Stimulated activated CD4-positive, alpha-beta T cell treated with anti-CD3 and anti-CD28 coated beads, Interleukin-4, amount 100 ng/mL, for 4 hours (primary cell): ENCODE measurements at places on chromosomes 4 and X.

GRCh38 chr4:76639288-76639687 is 204.3 kb downstream of the SHROOM3 start:
- DNase-seq, result no peak

DNA sequence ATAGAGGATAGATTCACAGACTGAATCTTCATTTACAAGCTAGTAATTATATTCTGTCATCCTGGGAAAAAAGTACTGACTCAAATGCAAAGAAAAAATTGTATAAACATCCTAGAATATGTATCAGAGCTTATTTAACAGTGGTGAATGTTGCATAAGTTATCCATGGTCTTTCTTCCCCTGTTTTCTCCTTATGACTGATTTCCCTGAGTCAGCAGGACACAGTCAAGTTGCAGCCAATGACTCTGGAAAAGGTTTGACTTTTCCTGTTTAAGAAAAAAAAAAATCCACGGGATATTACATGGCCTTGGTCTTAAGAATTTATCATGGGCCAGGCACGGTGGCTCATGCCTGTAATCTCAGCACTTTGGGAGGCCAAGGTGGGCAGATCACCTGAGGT is 36.5 kb downstream of the INPP4B start:
- DNase-seq, result no peak

DNA sequence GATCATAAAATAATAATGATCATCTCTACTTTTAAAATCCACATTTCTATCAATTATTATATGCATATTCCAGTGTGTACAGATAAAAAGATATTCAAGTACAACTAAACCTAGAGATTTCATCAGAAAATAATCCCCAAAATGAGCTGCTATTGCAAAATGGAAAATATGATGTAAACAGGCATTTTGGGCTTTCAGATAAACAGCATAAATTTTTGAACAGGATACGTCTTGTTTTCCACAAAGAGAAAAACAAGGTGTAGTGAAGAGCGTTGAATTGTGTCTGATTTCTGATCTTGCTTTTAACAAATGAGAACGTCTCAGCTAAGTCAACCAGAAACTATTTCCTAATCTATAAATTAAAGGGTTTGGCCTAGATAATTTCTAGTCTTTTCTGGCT is 349.6 kb upstream of the FTHL17 start:
- DNase-seq, result no peak

DNA sequence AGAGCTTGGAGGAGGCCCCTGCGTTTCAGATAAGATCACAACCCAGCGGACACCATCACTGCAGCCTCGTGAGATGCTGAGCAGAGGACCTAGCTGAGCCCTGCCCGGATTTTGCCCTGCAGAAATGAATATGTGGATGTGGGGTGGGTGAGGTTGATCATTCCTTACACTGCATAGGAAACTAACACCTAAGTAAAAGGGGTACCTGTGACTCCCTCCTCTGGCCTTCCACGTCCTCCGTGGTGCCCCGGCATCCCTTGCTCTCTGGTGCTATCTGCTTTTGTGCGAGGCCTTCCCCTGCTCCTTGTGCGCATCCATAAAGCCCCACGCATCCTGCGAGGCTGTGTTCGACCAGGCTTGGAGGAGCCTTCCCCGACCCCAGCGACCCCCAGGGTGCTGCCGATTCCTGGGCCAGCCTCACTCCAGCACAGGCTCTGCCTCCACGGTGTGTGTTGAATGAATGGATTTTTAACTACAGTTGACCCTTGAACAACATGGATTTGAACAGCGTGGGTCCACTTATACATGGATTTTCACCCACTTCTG is 25.6 kb upstream of the GPR78 start:
- DNase-seq, result no peak

GRCh38 chr4:94814237-94814636 is 56.5 kb downstream of the BMPR1B start:
- DNase-seq, result no peak

DNA sequence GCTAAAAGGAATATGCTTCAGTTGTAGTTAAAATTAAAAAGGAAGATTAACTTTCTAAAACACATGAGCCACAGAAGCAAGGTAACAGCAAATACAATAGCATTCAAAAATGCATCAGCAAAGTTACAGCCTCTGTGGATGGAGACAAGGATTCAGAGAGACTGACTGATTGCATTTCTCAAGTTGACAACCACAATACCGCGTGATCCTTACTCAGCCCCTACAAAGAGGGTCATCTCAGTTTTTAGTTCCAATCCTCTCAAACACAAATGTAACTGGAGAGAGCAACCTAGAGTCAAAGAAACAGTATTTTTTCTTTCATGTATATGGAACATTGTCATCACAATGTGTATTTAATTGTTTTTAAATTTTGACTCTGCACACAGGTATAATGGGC is 14.2 kb upstream of the C1QTNF7 start:
- no peak for DNase-seq

DNA sequence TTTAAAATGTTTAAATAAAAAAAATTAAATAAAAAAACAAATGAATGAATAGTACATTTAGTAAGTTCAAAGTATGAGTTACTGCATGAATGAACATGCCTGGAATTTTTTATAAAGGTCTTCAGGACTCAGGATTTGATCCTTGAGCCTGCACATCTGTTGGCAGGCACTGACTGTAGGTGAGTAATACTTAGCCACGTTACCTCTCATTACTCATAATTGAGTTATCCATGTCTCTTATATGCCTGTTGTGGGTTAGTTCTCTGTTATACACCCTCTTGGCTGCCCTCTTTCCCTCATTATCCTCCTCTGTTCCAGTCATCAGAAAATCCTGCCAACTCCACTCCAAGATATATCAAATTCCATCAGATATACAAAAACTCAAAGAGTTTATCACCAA is 276.0 kb downstream of the FBXW7 start:
- no peak for DNase-seq

GRCh38 chr4:156019246-156019645 is 65.6 kb upstream of the CTSO start:
- no peak for DNase-seq

DNA sequence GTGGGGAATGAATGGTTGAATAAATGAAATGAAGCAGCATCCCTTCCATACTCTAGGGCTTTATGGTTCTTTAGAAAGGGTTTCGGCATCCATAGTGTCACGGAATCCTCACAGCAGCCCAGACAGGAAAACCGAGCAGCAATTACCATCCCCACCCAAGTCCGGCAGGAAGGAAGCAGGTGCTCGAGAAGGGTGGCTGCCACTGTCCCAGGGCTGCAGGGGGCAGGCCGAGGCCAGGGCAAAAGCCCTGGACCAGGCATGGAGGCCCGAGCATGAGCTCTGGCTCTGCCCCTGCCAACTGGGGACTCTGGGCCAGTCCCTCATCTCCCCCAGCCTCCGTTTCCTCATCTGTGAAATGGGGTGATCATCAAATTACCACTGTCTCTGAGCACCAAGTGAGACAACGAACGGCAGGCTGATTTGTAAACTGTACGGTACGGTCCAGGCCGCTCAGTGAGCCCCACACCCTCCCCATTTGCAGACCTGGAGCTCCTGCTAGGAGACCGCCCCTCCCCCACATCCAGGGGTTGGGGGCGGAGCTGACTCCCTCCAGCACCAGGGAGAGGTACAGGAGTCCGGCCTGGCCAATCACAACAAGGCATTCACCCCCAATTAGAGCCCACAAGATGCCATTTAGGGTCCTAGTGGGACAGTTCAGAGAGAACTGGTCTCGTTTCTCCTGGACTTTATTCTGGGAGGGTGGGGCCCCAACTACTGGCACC is 100.4 kb downstream of the WFS1 start:
- no peak for DNase-seq

DNA sequence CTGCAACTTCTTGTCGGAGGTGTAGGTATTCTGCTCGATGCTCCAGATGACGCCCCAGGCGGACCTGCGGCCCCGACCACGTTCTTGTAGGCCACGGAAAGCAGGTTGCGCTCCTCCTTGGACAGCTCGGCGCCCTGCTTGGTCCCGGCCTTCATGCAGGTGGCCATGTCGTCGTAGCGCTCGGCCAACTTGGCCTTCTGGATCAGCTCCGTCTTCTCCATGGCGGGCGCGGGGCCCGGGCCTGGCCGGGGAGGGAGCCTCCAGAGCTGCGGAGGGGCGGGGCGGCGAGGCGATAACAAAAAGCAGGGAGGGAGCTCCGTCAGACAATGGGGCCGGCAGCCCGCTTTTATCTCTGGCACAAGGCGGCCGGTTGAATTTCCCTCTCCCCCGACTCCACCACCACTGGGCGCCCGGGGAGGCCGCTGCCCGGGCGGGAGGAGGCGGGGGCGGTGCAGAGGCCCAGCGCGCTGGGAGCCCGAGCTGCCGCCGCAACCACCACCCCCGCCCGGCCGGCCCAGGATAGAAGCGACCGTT is 28.3 kb upstream of the DRP2 start:
- no peak for DNase-seq

DNA sequence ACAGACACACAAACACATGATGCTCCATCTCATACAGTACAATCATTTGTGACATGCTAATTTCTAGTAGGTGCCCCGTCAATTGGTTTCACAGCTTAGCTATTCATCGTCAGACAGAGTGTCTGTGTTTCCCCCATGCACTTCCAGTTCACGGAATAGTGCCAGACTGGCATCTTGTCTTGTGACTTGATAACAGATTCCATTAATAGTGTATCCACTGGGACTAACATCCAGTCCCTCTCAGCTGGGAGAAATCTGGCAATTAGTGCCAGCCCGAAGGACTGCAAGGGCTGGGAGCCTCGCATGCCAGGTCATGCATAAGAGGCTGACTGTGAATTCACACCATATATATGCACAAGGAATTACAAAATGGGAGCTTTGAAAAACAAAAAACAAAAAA is 20.2 kb upstream of the GATB start:
- DNase-seq, result no peak

DNA sequence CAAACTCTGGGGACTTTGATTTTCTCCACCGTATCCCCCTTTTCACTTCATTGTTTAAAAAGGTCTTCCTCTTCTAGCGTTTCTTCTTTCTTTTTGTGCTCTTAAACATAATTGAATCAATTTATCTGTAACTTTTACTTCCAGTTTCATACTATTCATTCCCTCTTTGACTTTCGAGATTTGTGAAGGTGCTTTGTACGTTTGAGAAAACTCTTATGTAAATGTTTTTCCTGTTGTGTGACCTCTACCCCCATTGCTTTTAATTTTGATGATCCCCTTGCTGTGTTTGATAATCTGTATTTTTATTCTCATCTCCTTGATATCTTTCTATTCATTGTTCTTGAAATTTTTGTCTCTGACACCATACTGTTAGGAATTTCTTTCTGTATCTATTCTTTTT is 4.8 kb downstream of the USP38 start:
- DNase-seq, result no peak

DNA sequence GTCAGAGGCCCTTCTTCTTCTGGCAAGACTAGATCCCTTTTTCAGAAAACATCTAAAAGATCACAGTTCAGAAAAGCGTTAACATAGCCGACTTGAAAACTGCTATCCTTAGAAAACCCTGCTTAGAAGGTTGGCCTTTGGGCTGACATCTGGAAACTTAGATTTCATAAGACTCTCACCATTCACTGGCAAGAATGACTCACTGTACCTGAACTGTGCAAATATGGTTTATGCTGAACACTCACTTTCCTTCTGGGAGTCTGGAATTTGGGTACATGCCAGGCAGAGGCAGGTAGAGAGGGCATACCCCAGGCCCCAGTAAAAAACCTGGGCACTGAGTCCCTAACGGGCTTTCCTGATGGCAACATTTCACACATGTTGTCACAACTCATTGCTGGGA is 88.8 kb upstream of the GPC3 start:
- DNase-seq, result no peak

DNA sequence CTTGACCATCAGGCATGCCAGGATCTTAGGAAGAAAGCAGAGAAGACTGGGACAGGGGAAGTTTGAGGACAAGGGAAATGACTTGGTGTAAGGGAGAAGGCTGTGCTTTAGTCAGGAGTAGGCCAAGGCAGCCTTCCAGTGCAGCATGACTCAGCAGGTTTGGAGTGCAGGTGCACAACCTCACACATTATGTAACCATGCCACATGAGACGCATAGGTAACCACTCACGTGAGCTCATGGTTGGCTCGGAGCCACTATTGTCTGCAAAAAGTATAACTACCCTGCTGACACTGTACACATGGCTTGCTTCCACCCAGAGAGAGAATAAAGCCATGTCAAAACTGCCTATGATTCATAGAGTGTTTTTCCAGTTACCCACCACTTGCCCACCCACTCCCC is 715.9 kb downstream of the SMARCA1 start:
- no peak for DNase-seq

GRCh38 chr4:76726176-76726575 is 171.8 kb downstream of the SOWAHB start:
- DNase-seq, result no peak

DNA sequence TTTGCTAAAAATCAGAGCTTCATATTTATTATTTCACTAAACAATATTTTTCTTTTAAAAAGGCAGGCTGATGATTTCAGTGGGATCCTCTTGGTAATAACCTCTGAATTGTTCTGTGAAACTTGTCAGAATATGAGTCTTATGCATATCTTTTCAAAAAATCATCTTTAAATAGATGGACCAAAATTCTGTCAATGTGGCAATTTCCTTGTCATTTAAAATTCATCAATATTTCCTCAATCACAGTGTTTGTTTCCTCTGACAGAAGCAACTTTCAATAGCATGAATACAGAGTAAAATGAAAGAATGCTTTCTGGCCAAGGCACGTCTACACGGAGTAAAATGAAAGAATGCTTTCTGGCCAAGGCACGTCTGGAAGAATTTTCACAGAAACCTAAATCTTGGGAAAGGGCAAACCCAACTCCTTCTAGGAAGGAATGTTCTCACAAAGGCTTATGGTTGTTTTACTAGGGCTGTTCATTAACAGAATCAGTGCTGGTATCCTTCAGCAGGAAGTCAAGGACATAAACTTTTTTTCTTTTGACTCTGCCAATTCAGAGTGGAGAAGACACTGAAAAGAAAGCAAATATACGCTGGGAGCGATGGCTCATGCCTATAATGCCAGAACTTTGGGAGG is 99.0 kb upstream of the GPR34 start:
- no peak for DNase-seq

DNA sequence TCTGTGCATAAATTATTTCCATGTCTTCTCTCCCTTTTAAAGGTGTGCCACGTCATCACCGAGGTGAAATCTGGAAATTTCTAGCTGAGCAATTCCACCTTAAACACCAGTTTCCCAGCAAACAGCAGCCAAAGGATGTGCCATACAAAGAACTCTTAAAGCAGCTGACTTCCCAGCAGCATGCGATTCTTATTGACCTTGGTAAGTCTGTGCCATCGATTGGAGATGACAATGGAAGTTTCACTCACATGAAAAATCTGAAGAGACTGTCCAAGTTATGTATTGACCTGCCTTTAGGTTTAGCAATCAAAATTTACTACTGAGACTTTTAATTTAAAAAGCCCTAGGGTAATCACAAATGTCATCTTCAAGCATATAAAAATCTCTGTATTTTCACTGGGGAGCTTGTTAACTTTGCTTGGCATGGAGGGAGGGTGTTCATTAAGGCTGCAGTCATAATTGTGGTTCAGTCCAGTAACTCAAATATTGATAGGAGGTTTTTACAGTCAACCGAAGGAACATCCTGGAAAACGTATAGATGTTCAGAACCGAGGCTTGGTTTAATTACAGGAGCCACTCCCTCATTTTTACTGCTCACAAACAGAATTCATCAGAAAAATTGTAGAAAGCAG is 142.9 kb downstream of the PTTG2 start:
- no peak for DNase-seq

- DNase-seq, result no peak
These were observed 309.3 kb downstream of the FRMPD4 start for GRCh38 chrX:12447448-12448064.
